Kidney tubule cell (primary cell): ENCODE measurements at places on chromosomes 7 and 10.

GRCh38 chr7:29435167-29435566 lies 128.5 kb upstream of the PRR15 start:
- DNase-seq, result peak; percentile 39

DNA sequence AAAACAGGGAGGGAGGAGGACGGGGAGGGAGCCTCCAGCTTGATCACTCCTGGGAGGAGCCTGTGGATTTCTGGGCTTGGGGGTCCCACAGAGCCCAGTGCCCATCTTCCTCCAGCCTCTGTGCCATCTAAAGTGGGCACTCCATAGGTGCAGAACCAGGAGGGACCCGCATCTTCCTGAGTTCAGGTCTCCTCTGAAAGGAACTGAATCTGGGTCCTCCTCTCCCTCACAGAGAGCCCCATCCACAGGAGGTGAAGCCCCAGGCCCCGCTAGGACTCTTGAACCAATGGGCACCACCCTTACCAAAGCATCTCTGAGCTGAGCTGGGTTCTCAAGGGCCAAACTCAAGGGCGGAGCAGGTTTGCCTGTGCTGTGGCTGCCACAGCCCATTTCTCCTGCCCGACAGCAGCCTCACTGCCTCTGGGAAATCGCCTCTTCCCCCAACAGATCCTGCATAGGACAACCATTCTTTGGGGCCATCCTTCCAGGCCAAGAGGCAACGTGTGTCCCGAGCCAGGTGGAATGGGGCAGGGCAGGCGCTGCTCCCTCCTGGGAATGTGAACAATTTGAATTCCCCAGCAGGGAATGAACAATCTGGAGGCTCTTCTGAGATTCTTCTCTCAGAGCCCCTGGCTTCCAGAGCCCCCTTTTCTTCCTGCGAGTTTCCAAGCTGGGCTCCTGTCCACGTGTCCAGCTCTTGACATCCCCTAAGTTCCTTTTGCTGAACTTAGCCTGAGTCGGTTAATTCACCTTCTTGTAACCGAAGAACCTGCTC lies 411.0 kb upstream of the FOXK1 start:
- DNase-seq, result no peak

GRCh38 chr7:8205537-8205936 lies 56.4 kb downstream of the ICA1 start:
- no peak for DNase-seq

DNA sequence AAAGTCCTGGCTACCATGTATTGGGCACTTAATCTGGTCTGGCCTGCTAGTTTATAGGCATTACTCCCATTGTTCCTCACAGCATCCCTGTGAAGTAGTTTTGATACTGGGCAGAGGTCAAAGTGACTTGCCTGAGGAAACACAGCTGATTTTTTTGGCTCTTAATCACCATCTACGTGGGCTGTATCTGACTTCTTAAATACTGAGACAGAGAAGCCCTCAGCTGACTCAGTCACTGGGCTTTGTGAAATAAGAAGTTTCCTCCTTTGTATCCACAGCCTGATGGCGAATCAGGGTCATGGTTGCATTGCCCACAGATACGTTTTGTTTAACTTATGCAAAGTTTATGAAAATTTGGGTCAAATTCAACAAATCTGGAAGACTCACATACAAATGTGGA lies 13.2 kb downstream of the TACR2 start:
- DNase-seq, result peak; percentile 43

DNA sequence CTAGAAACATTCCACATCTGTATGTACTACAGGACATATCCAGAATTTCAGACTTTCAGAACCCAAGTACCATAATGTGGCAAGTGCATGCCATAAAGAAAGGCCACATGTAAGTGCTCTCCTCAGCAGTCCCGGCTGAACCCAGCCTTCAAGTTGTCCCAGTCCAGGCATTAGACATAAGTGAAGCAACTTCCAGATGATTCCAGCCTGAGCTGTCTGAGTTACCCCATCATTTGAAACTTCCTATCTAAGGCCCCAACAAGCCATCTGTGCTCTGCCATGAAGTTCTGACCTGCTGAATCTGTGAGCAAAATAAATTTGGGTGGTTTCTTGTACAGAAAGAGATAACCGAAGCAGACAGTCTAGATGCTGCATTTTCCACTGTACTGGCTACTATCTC lies 218.8 kb downstream of the IPMK start:
- no peak for DNase-seq

- DNase-seq, result no peak
Observed at GRCh38 chr10:70889291-70889690, 926 bp upstream of the PCBD1 start.

GRCh38 chr10:50533296-50533695 lies 90.5 kb downstream of the SGMS1 start:
- no peak for DNase-seq

- DNase-seq, result no peak
Observed at GRCh38 chr7:5627745-5628547, 153.5 kb downstream of the RNF216 start.

DNA sequence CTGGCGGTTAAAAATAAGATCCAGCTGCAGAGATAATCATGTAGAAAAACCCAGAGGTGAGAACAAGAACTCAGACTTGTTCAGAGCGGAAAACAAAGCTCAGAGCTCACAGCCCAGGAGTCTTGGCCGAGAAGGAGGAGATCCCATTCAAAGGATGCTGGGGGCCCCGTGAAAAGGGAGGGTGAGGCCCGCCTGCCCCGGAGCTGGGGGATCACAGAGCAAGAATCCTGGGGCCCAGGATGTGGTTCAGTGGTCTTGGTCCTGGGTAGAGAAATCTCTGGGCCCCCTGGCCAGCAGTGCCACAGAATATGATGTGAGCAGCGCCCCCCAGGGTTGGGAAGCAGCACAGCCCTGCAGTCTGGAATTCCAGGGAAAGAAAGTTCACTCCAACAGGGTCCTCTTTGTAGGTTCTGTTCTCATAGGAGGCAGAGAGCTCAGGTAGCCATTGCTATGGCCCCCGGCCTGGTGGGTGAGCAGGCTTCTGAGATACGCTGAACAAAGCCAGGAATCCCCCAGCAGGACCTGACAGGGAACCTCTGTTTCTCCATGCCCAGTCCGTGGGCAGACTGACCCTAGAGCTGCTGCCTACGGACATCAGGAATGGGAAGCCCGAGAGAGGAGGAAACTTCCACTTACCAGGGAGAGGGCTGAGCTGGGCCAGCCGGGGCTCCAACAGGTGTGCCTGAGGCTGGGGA lies 77.7 kb upstream of the GNA12 start:
- DNase-seq, result no peak

- no peak for DNase-seq
Observed at GRCh38 chr7:50475340-50475739, 25.2 kb upstream of the FIGNL1 start.

DNA sequence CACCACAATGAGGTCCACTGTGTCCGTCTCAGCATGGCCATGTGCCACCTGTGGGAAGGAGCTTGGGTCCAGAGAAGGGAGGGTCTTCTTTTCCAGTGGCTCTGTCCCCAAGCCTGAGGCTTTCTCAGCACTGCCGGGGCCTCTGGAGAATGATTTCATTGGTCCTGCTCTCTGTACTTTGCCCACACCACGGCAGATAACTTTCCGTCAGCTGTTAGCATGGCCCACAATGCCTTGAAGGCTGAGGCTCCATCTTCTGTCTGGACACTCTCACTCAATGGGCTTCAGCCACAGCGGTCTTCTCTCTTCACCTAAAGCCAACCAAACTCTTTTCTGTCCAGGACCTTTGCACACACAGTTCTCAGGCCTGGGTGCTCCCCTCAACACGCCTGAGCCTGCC lies 192.5 kb downstream of the CXCL12 start:
- no peak for DNase-seq

- DNase-seq, result no peak
Observed at GRCh38 chr7:84154991-84155781, 39.4 kb downstream of the SEMA3A start.

GRCh38 chr7:121510858-121511482 lies 114.9 kb upstream of the FAM3C start:
- DNase-seq, result no peak

DNA sequence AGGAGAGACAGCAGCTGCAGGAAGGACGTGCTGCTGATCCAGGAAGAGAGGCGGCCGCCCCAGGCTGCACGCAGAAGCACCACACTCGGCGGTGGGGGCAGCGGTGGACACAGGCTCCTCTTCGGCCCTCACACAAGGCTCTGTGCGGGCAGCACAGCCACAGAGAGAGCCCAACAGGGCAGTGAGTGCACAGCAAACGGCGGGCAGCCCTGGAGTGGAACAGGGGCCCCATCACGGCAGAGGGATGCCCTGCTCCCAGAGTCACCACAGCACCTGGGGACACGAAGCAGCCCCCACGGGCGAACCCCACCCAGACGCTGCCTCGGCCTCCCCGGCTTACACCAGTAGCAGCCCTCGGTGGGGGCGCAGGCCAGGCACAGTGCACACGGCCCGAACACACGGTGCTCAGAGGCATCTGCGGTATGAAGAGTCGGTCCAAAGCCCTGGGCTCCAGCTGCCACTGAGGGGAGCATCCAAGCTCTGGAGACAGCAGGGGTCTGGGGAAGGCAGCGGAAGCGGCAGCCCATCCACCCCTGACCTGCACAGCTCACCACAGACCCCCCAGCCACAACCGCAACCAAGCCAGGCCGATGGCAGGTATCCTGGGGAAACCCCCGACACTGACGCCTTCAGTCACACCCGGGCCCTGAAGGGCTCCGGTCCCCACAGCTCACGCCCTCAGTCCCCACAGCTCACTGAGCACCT lies 16.8 kb downstream of the NUDT1 start:
- DNase-seq, result no peak

- DNase-seq, result peak; percentile 95
Observed at GRCh38 chr10:112898540-112899390, 51.3 kb upstream of the TCF7L2 start.

- no peak for DNase-seq
Observed at GRCh38 chr7:100208911-100209408, 10.8 kb upstream of the PVRIG start.

DNA sequence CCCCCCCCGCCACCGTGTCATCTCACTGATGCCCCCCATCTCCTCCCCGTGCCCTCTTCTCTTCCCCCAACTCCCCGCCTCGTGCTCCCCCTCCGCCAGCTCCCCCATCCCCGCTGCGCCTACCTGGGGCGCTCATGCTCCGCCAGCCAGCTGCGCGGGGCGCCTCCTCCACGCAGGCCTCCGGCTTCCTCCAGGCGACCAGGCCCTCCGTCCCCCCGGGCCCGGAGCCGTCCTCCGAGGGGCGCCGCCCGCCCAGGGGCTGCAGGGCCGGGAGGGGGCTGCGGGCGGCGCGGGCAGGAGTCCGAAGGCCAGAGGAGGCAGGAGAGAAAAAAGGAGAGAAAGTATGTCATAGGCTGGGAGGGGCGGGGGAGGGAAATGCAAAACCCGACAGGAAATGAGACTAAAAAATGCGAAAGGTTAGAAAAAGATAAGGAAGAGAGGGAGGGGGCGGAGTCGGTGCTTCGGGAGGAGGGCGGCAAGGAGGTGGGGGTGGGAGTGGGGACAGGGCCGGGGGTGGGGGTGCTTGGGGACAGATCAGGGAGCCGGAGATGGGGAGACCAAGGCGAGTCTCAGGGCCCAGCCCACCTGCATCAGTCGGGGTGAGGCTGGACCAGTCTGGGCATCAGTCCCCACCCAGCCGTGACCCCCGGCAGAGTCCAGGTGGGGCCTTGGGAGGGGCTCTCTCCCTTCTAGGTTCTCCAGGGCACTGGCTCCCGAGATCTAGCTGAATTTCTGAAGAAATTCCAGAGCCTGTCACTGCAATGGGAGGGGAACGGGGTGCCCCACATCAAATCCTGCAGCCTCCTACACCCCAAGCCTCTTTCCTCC lies at the start of gene CARD11:
CARD11 (minus strand) TSS at position 324 of the 828 bp plus-strand sequence. CDS start 85,361 bp downstream, outside the sequence.
- DNase-seq, result peak; percentile 29

DNA sequence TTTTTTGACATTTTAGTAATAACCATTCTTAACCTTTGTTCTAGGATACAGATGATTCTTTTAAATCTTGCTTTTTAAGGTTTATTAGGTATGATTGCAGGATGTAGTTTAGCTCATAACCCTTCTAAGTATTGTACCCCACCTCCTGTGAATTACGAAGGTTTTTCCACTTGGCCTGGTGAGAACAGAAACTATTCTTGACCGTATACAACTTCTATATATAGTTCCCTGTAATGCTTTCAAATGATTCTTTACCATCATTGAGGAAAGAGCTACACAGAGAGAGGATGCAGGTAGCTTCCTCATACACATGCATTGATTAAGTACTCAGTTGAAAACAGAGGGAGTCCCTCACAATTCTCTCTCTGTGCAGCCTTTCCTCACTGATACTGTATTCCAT lies 86.3 kb downstream of the PALS2 start:
- no peak for DNase-seq
